ENCODE measurements at places on chromosomes 3 and 15. TPM values are rescaled to one million over a fixed set of nuclear protein-coding genes. Genes with fewer than 3 reads are reported as not detected.

The PIK3CB gene
- total RNA-seq = 17.6 TPM

The WDR82 gene
- total RNA-seq = 140 TPM

The CP gene
- not detected for total RNA-seq

GRCh38 chr15:80480909-80481308, 76.7 kb downstream of the ARNT2 start:
- no peak overlapping the region for H3K27ac ChIP-seq
- H3K27me3 ChIP-seq = no peaks in the 10 kb centered on the region
- no peak for DNase-seq
- no peaks in the 10 kb centered on the region for H3K4me1 ChIP-seq

- no peak overlapping the region for H3K27ac ChIP-seq
- H3K36me3 ChIP-seq = no peaks in the 10 kb centered on the region
- no peak for DNase-seq
- no peaks in the 10 kb centered on the region for H3K27me3 ChIP-seq
Observed at GRCh38 chr3:156493887-156494286, 61.0 kb downstream of the SSR3 start.

DNA sequence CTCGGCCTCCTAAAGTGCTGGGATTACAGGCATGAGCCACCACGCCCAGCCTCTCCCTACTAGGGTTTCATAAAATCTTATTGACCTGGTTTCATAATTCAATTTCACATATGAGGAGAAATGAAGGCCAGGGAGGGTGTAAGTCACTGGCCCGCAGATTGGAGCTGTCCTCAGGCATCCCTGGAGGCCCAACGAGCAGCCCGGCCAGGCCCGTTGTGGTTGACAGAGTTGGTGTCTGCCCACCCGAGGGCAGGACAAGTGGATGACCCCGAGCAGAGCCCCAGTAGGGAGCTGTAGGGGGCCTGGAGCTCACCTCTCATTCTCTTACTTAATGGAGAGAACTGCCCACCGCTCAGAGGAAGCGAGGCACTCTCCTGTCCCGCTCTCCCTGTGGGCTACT, 78.9 kb downstream of the CPN2 start:
- DNase-seq = no peak
- H3K4me1 ChIP-seq = no peaks in the 10 kb centered on the region
- no peaks in the 10 kb centered on the region for H3K27me3 ChIP-seq
- H3K36me3 ChIP-seq = no peaks in the 10 kb centered on the region
- H3K4me3 ChIP-seq = no peak overlapping the region
- H3K27ac ChIP-seq = no peak overlapping the region

GRCh38 chr3:28860307-28860706, 420.6 kb upstream of the RBMS3 start:
- H3K4me3 ChIP-seq = no peak overlapping the region
- no peak for DNase-seq
- no peaks in the 10 kb centered on the region for H3K27me3 ChIP-seq
- no peaks in the 10 kb centered on the region for H3K36me3 ChIP-seq
- no peak overlapping the region for H3K27ac ChIP-seq

DNA sequence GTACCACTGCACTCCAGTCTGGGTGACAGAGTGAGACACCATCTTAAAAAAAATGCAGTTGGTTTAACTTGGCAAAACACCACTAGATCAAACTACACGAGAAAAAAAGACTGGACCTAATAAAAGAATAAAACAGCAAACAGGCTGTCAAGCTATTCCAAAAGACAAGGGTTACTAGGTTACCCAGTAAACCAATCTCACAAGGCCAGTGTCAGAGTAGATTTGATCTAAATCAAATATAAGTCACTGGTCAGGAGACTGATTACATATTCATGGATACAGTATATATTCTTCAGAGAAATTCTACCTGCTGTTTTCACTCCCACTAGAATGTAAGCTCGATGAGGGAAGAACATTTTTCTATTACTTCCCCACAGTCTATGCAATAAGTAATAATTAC, 2.5 kb upstream of the GANC start:
- H3K27ac ChIP-seq = no peak overlapping the region
- no peak overlapping the region for H3K4me3 ChIP-seq
- no peak for DNase-seq
- peaks cover 34% of the 10 kb centered on the region for H3K4me1 ChIP-seq
- peaks cover 12% of the 10 kb centered on the region for H3K36me3 ChIP-seq
- no peaks in the 10 kb centered on the region for H3K27me3 ChIP-seq

DNA sequence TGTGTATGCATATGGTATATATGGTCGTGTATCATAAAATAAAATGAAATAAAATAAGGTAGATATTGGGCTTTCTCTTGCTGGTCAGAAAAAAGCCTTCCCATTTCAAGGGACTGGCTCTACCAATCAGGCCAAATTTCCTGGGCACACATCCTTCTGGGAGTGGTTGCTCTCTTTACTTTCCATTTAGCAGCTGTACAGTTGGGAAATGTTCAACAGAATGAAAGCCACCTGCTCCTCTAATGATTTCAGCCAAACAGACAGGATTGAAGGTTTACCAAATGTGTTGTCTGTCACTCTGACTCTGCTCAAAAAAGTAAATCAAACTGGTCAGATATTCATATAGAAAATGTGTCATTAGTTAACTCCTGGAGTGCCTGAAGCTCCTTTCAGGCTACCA, 380.4 kb downstream of the ROBO2 start:
- no peaks in the 10 kb centered on the region for H3K36me3 ChIP-seq
- no peaks in the 10 kb centered on the region for H3K4me1 ChIP-seq
- no peak overlapping the region for H3K4me3 ChIP-seq
- DNase-seq = no peak

DNA sequence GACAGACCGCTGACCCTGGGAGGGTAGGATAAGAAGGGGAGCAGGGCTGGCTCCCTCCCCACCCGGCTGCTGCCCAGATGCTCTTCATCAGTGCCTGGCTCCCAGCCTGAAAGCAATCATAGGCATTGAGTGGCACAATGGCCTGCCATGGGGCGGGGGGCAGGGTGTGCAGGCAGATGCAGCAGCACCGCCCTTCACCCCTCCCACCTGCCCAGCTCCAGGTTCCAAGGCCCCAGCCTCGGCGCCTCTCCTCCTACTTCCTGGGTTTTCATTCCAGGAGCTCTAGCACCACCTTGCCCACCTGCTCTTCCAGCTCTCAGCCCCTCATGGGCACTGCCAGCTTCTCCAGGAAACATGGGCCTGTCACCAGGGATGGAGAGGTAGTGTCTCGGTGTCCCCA, 101.7 kb downstream of the MEGF11 start:
- no peak for DNase-seq
- no peaks in the 10 kb centered on the region for H3K4me1 ChIP-seq
- no peaks in the 10 kb centered on the region for H3K36me3 ChIP-seq
- no peak overlapping the region for H3K4me3 ChIP-seq
- no peak overlapping the region for H3K27ac ChIP-seq
- H3K27me3 ChIP-seq = no peaks in the 10 kb centered on the region

Measured in CD8-positive, alpha-beta memory T cell (primary cell).